Globus pallidus (tissue), 1 donor: ENCODE measurements at places on chromosomes 1 and 21.
A peak's percentile ranks its signal among the peaks of the same experiment; 100 is the strongest.

DNA sequence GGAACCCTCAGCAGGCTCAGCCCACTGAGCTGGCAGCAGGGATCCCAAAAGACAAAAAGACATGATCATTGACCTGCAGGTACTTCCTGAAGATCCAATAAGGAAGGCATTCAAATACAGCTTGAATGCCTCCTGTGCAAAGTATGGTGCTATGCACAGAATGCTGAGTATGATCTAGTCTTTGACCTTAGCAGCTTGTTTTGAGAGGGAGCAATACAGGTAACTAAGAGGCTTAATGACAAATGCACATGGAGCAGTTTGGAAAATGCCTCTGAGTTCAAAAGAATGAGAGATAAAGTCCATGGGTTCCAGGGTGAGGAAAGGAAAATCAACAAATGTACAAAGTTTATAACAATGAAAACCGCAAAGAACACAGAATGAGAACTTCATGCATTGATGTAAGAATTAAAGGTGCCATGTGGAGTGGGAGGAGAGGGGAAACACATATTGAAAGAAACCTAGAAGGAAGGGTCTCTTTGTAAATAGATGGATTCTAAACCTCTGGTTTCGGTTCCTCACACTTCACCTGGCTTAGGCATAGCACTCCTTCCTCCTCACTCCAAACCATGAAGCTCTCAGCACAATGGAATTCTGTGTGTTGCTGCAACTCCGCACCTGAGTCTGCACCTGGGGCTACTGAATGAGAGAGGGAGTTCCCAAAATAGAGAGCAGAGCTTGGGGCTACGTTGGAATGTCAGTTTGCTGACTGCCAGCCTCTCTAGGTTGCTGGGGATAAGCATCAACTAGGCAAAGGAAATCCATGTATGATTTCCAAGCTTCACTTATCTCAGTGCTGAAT is 77.6 kb downstream of the PLXNA2 start:
- DNase-seq = no peak

- DNase-seq = no peak
Measured at GRCh38 chr1:28564310-28564709, 11.4 kb downstream of the TRNAU1AP start.

GRCh38 chr1:41576620-41577019 is 92.1 kb upstream of the EDN2 start:
- DNase-seq = no peak

DNA sequence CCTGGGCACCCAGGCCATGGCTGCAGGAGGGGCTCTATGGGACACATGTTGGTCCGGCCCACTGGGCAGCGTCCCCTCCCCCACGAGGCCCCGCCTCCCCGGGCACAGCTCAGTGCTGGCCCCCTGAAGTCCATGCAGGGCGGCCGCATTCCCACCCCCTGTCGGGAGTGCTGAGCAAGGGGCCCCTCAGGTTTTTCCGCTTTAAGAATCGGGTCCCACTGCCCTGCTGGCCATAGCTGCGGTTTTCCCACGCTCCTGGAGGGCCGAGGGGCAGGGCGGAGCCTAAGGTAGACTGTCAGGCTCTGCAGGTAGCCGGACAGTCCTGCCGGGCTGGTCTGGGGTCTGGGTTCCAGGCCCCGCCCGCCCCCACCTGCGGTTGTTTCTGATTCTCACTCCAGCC is 43.5 kb upstream of the CCDC27 start:
- no peak for DNase-seq

- no peak for DNase-seq
Measured at GRCh38 chr1:24735509-24736375, 9.5 kb upstream of the CLIC4 start.

DNA sequence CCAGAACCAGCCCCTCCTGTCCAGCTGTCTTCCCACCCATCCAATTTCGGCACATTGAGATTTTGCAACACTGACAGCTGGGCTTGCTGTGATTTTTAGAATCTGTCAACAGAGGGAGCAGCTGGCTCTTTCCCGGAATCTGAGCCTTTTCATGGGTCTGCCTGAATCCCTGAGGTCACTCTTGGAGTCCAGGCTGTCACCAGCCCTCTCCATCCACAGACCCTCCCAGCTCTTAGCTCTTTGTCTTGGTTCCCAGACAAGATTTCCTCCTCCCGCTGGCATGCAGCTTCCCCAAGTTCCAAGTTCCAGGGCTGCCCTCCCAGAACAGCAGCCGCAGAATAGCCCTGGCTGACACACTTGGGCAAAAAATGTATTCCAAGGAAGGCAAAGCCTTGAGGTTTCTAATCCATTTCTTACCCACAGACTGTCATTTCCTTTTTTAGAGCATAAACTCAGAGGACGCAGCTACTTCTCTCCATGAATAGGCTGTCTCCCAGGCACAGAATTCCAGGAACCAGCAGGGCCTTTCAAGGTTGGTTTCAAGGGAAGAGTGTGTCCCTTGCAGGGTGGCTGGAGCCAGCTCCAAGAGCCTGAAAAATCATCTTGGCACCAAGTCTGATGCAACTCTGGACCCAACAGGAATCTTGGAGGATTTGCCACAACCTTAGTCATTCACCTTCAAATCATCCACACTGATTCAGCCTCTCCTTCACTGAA is 7.1 kb upstream of the TMEM61 start:
- DNase-seq = peak; percentile 63

- no peak for DNase-seq
Measured at GRCh38 chr1:68798071-68798470, 301.2 kb upstream of the DEPDC1 start.

GRCh38 chr1:240501115-240501514 is 110.8 kb downstream of the GREM2 start:
- DNase-seq = no peak

DNA sequence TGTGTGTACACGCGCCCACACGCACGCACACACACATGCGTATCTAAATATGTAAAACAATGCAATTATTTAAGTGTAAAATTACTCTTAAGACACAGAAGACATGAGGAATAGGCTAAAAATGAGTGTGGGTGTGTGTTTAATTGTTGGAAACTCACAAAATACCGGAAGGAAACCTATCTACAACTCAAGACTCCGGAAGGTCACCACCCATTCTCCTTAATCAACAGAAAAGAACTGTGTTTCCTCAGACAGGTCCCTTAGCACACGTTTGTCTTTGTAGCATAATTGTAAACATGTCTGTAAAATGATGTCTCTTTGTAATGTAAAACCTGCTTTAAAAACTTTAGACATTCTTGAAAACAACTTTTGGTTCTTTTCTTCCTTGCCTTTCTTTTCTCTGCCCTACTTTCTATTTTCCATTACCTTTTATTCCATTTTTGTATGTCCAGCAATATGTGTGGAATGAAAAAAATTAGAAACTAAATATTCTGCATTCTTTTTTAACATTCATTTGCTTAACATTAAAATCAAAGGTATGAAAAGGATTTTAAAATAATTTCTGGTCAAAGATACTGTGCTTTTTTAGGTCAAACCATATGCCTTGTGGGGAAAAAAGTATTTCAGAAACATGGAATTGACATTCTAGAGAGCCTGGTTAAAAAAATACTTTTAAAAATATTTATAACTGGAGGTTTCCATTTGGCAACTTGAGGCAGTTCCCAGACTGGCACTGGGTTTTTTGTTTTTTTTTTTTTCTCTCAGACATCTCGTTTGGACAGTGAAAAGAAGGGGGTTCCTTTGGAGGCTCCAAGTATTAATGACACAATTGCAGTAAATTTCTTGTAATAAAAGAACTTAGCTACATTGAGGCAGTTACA is 46.2 kb downstream of the ATP5PF start:
- DNase-seq = no peak

- no peak for DNase-seq
Measured at GRCh38 chr1:24805534-24806301, 60.5 kb downstream of the CLIC4 start.

DNA sequence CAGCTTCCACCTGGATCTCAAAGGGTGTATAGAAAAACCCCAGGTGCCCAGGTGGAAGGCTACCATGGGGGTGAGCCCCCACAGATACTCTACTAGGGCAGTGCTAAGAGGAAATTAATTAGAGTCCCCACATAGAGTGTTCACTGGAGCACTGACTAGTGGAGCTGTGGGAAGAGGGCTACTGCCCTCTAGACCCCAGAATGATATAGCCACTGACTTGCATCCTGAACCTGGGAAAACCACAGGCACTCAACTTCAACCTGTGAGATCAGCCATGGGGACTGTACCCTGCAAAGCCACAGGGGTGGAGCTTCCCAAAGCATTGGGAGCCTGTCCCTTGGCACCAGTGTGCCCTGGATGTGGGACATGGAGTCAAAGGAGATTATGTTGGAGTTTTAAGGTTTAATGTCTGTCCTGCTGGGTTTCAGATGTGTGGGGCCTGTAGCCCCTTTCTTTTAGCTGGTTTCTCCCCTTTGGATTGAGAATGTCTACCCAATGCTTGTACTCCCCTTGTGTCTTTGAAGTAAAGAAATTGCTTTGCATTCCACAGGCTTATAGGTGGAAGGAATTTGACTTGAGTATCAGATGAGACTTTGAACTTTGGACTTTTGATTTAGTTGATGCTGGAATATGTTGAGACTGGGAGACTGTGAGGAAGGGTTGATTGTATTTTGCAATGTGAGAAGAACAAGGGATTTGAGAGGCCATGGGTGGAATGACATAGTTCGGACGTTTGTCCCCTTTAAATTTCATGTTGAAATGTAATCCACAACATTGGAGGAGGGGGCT is 31.8 kb upstream of the CDC14A start:
- no peak for DNase-seq
